Foreskin keratinocyte (primary cell): ENCODE measurements at places on chromosomes 13 and 19.

GRCh38 chr13:44868397-44868796, 120.9 kb downstream of the NUFIP1 start:
- no peak for DNase-seq

DNA sequence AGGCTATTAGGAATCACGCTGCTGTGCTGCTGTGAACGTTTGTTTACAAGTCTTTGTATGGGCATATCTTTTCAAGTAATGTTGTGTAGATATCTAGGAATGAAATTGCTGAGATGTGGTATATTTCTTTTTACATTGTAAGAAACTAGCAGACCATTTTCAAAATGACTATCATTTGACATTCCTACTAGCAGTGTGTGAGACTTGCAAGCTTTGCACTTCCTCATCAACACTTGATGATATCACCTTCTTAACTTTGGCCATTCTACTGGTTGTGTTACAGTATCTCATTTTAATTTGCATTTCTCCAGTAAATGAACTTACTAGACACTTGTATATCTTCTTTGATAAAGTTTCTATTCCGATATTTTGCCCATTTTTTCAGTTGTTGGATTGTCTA, 12.1 kb downstream of the METTL21C start:
- no peak for DNase-seq

- no peak for DNase-seq
Observed at GRCh38 chr19:1577090-1577928, 9.2 kb upstream of the MEX3D start.

DNA sequence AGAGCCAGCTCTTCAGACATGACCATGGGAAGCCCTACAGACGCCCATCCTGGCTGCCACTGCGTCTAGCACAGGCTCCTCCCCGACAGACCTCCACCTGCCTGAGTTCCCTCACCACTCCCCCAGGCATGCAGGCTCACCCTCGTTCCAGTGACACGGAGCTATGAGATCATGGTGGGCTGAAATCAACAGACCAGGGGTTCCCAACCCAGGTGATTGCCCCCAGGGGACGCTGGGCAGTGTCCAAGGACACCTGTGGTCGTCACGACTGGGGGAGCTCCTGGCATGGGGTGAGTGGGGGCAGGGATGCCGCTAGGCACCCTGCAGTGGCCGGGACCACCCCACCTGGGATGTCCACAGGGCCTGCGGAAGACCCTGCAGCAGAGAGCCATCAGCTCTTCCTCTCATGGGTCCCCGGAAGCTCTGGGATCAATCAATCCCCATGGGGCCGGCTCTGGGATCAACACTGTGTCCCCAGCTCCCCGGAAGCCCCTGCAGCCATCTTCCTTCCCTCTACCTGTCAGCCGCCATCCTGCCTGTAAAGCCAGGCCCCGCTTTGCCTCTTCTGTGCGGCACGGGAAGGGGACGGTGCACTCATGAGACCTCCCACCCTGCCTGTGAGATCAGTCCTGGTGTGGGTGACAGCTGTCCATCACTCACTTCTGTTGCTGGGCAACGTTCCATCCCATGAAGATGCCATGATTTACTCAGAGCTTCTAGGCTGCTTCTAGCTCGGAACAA, 12.8 kb upstream of the MADCAM1 start:
- no peak for DNase-seq

GRCh38 chr19:55228015-55228391, 560 bp downstream of the TMEM86B start:
- DNase-seq = no peak

GRCh38 chr19:34733266-34733745, 737 bp upstream of the ZNF181 start:
- no peak for DNase-seq

DNA sequence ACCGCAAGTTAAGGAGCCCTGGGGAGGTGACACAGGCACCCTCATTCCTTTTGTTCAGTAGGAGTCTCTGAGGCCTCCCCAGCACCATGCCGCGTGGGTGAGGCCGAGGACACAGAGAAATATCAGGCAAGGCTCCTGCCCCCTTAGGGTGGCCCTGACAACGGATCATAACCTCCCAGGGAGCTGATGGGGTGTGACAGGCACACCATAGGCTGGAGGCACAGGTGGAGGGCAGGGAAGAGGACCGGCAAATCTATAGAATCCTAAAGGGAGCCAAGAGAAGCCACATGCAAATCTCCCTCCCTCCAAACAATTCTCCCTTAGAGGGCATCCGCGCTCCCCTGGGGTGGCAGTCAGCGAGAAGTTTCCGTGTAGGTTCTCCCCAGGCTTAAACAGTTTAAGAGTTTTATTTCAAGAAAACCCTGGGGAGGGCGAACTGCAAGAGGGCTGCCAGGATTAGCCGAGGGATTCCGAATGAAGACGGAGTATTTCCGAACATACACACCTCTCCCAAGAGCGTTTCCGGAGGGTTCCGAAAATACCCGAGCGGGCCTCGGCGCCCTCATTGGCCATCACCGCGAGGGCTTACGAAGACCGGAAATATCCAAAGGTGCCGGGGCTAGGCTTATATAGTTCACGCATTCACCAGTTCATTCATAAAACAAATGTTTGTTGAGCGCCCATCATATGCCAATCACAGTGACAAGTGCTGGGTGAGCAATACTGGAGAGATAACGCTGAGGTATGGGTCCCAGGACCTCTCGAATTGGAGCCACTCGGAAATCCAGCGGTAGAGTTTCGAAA, 610 bp upstream of the RPL28 start:
- DNase-seq = peak; percentile 95

DNA sequence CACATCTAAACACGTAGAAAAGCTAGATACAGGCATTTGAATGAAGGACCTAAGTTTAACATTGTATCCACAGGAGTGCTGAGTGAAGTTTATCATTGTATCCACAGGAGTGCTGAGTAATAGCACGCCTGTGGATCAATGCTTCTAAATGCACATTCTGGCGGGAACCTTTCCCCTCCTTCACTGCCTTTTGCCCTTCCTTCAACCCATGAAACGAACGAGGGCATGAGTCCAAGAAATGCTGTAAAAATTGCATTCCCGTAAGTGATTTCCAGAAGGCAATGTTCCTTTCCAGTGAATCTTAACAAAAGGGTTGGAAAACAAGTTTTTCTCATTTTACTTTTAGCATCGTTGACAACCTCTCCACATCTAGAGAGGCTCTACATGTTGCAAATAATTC, 88.1 kb downstream of the ZDHHC20 start:
- DNase-seq = no peak

DNA sequence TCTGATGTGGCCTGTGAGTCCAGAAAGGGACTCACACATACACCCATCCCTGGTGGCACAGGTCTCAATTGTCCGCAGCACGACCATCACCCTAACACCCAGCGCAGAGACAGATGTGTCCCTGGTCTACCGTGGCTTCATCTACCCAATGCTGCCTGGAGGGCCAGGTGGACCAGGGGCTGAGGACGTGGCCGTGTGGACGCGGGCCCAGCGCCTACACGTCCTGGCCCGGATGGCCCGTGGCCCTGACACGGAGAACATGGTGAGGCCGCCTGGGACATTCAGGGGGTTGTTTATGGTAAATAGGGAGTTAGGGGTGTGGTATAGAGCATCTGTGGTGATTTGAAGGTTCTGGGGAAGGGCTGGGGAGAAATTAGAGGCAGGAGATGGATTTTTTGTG, 22.8 kb downstream of the MEGF8 start:
- DNase-seq = no peak

DNA sequence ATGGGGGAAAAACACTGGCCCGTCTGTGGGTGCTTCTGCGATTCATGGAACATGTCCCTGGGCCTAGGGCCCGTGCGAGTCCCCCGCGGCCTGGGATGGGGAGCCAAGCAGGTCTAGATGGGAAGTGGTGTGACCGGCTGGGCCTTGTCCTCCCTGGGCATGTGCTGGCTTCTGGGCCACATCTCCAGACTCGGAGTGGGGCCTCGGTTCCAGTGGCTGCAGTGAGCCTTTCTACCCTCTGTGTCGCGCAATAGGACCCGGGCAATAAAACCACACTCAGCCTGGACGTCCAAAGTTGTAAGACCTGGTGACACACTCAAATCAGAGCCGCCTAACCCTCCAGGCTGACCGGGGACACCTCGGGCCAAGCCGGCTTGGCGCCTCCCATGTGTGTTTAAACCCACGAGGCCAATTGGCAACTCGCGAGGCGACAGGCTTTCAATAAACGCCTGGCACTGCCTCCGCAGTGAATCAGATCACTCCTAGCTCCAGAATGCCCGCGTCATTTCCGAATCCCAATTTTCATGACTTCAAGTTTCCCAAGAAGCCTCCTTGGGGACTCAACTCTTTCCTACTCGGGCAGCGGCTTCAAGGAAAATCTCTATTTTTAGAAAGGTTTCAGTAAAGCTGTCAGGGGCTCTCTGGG, 57.3 kb downstream of the KLF2 start:
- no peak for DNase-seq

- no peak for DNase-seq
Observed at GRCh38 chr19:58544591-58545285, 874 bp downstream of the TRIM28 start.

- DNase-seq = no peak
Observed at GRCh38 chr13:99977912-99978798, 3.4 kb upstream of the ZIC2 start.

- DNase-seq = no peak
Observed at GRCh38 chr13:34421858-34422475, 520.1 kb upstream of the NBEA start.

- no peak for DNase-seq
Observed at GRCh38 chr19:50952910-50953309, at the start of gene KLK5. KLK5 (minus strand) TSS chr19:50953038; CDS start chr19:50952657, 381 bp downstream.

GRCh38 chr19:47210689-47211316, 20.2 kb downstream of the BBC3 start:
- DNase-seq = peak; percentile 50

DNA sequence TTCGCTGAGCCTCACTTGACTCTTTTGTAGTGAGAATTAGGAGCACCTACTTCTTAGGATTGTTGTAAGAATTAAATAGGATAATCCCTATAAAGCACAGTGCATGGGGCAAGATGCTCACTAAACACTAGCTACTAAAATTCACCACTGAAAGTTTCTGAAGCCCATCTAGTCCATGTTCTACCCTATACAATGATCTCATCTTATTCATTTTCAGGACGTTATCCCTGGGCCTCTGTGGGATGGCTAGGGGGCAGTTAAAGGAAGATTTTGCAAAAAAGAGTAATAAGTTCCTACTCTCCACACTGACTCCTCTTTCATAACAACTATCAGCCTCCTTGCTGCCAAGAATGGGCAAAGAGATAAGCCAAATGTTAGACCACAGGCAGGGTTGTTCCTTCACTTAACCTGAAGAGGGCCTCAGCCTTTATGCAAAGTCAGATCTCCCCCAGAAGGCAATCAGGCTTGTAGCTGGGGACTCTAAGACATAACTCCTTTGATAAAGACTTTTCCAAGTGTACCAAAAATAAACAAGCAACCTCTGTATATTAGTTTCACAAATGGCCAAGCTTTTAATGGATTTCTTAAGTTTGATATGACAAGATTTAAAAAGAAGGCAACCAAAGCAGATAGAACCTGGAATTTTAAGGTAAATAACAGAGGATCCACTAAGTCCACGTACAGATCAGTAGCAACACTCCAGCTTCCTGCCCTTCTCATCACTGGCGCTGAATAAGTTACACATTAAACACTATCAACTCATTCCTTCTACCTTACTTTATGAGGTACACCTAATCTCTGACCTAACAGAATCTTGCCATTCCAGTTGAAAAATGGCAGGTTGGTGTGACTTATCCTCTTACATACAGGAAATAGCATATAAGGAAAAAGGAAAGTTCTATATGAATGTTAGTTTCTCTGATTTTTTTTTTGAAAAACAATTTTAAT, 44.4 kb downstream of the ELF1 start:
- peak; percentile 37 for DNase-seq

- DNase-seq = no peak
Observed at GRCh38 chr13:67821606-67822005, 591.5 kb upstream of the PCDH9 start.

- no peak for DNase-seq
Observed at GRCh38 chr13:34507630-34508029, 434.4 kb upstream of the NBEA start.

- no peak for DNase-seq
Observed at GRCh38 chr19:47699360-47699917, 13.8 kb upstream of the EHD2 start.

DNA sequence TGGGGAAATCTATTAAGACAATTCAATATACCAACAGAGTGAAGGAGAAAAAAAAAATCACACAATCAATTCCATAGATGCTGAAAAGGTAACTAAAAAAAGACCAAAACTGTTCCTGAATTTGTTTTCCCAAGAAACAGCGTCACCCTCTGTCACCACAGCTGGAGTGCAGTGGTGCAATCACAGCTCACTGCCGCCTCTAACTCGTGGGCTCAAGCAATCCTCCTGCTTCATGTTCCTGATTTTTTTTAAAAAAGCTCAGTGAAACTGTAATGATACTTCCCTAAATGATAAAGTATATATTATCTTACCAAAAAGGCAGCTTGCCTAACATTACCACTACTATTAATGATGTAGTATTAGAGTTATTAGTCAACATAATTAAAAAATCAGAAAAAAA, 19.6 kb upstream of the ZFP14 start:
- DNase-seq = no peak

DNA sequence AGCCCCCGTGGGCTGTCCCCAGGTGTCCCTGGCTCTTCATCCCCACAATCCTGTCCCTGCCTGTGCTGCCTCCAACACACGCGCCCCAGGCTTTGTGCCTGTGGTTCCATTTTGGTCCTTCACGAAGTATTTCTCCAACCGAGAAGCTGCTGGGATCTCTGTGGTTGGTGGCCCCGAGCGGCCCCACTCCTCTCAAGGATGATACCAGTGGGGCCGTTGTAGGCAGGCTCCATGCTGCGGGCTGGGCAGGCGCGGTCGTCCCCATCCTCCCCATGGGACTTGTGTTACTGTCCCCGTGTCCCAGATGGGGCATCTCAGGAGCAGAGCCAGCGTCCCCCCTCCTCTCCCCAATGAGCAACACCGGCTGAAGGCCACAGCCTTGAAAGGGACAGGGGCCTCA, 3.7 kb upstream of the ZNF554 start:
- no peak for DNase-seq

DNA sequence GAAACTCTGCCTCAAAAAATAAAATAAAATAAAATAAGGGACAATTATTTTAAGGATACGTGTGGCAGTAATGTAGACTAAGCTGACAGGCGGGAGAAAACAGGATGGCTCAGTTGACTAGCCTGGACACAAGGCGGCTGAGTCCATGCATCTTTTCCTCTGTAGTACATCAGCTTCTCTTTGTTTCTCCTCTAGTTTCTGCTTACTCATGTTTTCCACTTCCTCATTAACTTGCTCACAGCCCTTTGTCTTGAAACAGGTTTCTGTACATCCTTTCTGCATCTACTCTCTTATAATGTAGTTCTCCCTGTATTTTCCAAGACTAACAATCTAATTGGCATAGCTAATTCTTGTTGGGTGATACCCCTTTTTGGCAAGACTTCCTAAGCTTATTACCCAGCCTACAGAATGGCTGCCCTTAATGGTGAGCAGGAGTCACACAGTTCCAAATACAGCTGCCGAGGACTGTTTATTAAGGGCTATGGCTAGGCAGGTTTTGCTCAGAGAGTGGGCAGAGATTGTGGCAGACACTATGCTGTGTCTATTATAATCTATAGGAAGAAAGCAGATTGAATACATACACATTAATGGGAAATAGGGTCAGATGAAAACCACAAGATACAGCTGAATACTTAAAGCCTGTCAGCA, 58.7 kb upstream of the KLF5 start:
- DNase-seq = peak; percentile 60

GRCh38 chr19:3370728-3371591, 4.6 kb downstream of the NFIC start:
- no peak for DNase-seq
